ENCODE measurements at places on chromosomes 13 and 19.
A peak's percentile ranks its signal among the peaks of the same experiment; 100 is the strongest.

DNA sequence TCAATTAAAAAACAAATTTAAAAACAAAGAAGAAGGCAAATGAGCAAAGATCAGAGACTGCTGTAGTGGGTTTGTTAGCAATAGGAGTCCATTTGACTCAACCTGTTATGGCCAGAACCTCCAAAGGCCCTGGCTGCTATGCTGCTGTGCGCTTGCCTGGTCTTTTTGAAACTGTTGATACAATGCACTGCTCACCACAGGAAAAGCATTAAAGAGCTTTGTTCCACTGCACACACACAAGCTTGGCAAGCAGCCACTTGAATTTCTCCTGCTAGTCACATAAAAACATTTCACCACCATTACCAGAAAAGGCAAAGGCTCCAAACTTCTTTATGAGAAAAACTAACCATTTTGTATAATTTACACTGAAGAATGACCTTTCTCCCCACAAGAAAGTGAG lies 132.2 kb downstream of the FREM2 start:
- DNase-seq, result peak; percentile 90

DNA sequence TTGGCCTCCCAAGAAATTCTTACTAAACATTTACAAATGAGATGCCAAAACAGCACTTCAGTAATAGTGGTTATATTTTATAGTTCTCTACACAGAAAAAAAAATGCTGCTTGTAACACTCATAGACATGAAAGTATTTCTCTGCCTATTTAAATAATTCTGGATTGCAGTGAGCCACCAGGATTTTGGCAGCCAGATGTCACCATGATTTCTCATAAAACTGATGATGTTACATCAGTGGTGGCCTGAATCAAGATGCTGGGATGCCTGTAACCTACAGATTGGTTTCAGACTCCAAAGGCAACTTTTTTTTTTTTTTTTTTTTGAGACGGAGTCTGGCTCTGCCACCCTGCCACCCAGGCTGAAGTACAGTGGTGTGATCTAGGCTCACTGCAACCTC lies 2.7 kb upstream of the CAPS start:
- DNase-seq, result no peak

- no peak for DNase-seq
Measured at GRCh38 chr19:10207026-10207425, 12.3 kb upstream of the DNMT1 start.

DNA sequence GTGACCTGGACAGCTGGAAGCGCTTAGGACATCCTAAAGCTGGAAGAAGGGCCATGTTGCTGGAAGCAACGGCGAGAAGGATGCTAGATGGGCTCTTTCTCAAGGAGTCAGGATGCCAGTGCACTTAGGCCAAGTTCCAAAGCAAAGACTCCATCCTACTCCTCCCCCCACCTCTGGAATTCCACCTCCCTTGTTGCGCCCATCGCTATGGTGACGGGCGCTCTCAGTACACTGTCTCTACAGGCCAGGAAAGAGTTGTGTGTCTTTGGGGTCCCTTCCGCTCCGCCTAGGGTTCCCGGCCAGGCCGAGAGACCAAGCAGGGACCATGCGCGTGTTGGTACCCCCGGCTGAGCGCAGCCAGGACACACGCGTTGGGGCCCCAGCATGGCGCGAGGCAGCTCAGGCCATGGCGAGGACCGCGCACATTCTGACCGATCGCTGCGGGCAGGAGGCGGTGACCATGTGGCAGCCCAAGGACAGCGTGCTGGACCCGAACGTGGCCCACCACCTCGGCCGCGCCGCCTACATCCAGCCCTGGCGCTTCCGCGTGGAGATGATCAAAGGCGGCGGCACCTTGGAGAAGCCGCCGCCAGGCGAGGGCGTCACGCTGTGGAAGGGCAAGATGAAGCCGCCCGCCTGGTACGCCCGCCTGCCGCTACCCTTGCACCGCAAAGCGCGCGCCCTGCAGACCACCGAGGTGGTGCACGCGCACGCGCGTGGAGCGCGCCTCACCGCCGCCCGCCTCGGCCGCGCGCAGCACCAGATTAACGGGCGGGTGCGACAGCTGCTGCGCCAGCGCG lies 31.0 kb upstream of the SLC1A6 start:
- DNase-seq, result no peak

DNA sequence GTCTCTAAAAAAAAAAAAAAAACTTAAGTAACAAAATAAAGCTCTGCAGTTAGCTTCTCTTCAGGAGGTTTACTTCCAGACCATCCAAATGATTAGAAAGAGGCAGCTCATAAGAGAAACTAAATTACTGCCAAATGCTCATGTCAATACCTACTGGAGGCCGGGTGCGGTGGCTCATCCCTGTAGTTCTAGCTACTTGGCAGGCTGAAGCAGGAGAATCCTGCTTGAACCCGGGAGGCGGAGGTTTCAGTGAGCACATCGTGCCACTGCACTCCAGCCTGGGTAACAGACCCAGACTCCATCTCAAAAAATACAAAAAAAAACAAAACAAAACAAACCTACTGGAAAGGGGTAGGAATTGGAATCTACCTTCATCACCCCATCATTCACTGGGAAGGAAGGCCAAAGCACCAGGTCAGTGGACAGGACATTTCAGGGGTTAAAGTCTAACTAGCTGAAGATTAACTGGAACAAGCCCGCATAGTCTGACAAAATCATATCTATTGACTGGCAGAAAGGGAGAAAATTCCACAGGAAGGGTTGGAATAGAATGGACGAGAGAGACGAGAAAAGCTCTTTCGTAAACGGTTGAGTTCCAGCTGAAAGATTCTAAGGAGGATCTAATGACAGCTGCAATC lies 1.3 kb downstream of the ZFP14 start:
- no peak for DNase-seq

DNA sequence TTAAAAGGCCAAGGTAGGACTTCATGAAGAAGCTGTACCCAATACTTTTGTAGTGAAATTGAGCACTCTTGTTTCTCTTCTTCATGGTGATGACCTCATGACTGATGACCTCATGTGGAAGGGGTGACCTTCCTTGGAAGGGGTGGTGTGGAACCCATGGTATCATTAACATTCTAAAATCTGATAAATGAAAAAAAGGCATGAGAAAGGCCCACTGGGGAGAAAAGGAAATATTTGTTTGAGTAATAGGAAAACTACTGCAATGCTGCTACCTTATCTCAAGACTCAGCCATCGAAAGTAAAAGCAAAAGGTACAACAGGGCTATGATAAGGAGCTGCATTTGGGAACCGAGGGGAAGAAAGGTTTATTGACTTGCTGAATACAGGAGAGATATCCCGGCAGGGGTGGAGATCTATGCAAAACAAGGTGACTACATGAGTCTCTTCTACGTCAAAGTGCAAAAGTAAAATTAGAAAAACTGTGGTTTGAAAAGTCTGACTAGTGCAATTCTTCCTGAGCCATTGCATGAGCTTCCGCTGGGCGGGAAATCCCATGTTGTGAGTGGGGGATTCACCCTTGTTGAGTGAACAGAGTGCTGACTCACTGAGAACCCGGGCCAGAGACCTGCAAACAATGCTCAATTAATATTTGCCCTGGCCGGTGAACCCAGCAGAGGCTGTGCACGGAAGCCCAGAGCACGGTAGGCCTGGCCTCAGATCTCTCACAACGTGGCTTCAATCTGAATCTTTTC lies 138.9 kb upstream of the RFC3 start:
- DNase-seq, result peak; percentile 64

DNA sequence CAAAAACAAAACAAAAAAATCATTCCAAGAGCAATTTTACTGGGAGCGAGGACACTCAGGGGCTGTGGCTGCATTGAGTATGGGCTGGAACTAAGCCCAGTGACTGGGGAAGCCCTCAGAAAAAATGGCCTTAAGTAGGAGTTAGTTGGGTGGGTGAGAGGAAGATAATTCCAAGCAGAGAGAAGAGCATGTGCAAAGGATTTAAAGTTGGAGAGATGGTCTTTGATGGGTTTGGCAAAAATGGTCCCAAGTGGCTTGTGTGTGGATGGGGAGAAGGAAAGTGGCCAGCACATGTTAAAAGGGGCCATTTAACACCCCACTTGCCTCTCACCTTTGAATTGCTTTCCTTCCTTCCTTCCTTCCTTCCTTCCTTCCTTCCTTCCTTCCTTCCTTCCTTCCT lies 6.7 kb upstream of the CYP4F22 start:
- no peak for DNase-seq

DNA sequence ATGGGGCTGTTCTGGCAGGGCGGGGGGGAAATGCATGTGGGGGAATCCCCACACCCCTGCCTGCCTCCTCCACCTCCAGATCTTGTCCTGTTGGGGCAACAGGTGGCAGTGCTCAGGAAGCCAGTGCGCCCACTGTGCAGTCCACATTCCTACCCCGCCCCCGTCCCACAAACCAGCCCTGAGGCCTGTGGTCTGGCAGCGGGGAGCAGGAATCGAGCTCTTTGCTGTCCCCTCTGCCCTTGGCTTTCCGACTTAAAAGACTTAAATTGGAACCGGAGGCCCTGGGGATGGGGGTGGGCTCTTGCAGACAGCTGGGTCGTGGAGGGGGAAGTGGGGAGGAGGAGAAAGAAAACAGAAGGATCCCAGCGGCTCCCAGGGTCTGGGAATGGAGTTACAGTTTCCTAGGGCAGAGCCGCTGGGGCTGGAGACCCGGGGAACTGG lies 4.3 kb downstream of the NANOS3 start:
- no peak for DNase-seq

GRCh38 chr13:27541386-27541785 lies 78.9 kb downstream of the LNX2 start:
- DNase-seq, result no peak

- peak; percentile 22 for DNase-seq
Measured at GRCh38 chr13:59480396-59481259, 683.1 kb downstream of the DIAPH3 start.

DNA sequence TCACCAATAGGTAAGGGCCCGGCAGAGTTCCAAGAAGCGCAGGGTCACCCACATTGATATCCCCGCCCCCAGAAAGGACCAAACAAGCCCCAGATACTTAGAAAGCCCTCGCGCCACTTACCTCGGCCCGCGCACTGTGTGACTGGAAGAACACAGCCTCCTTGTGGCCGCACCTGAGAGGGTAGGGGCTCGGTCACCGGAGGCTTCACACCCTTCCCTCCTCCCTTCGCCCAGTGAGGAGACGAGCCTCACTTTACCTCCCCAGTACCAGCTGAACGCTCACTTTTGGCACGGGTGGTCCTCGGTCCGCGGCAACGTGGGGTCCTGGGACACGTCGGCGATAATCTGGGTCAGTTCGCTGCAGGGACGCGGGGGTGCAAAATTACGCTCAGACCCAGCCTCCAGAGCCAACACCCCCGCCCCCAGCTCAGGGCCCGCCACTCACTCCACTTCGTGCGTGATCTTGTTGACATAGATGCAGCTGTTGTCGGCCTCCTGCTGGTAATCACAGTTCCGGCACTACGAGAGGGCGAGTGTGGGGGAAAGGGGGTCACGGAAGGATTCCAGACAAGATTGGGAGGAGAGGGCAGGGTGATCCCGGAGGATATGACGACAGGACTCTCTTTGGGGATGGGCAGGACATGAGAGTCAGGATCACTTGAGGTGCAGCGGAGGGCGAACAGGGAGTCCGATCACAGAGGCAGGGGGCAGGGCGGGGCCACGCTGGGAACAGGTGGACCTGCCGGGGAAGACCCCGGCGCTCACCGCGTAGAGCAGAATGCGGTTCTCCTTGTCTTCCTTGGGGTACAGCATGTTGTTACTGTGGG lies 568 bp downstream of the POLR2I start:
- DNase-seq, result peak; percentile 73

DNA sequence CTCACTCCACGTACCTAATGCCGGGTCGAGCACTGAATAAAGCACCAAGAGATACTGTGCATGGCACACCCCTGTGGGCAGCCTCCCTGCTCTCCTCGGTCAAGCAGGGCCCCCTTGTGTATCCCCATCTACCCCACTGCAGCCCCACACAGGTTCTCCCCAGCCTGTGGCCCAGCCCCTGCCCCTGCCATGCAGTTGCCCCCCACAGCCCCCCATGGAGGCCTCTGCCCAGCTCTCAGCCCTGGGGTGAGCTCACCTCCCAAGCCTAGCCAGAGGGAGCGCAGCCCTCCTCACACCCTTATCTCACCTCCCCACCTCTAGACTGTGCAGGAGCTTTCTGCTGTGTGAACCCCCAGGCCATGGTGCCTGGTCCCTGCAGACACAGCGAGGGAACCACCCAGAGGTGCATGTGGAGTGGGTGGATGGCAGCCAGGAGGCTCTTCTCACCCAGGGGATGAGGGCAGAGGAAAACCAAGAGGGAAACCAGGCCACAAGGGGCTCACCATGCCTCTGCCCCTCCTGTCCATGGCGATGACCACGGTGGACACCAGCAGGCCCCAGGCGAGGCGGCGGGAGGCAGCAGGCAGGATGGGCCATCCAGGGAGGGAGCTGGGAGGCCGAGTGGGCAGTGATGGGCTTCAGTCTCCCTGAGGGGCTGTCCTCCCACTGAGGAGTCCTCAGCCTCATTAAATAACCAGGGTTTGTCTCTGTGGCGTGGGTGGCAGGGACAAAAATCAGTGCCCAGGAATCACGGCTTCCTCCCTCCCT lies 83.2 kb downstream of the ANKRD10 start:
- DNase-seq, result no peak

GRCh38 chr13:53159431-53159830 lies 130.8 kb downstream of the OLFM4 start:
- DNase-seq, result no peak

DNA sequence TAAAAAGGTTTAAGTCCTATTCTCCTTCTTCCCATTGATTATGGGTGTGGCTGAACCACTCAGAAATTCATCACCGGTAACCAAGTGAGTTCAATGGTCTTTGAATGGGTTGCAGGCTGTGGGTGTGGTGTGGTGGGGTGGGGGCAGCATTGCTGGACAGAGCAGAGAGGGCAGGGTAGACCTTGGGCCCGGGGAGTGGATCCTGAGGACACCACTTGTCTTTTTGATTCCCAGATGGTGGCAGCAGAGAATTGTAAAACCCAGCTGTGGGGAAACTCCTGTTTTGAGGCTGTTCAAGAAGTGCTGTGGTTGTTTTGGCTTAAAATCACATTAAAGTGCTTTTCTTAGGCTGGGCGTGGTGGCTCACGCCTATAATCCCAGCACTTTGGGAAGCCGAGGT lies 45.8 kb upstream of the RGCC start:
- DNase-seq, result peak; percentile 38

- no peak for DNase-seq
Measured at GRCh38 chr13:22063416-22064124, 392.7 kb downstream of the FGF9 start.

DNA sequence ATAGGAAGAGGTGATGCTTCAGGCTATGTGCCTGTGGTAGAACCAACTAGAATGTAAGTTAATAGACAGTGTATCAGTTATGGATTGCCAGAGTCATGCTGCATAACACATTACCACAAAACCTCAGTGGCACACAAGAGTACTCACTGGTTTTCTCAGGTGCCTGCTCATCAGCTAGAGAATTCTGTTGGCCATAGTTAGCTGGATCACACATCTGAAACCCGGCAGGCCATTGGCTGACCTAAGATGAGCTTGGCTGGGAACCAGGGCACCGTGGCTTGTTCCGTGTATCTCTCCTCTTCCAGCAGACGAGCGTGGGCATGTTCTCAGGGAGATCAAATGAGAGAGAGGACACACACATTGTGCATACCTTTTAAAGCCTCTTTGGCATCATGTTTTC lies 76.7 kb downstream of the TEX26 start:
- DNase-seq, result no peak

GRCh38 chr13:49561062-49561410 lies 24.3 kb downstream of the RCBTB1 start:
- DNase-seq, result peak; percentile 32

GRCh38 chr13:98246538-98247172 lies 69.6 kb upstream of the RNF113B start:
- peak; percentile 21 for DNase-seq
